ENCODE measurements at places on chromosomes 3 and 15. TPM values are rescaled to one million over a fixed set of nuclear protein-coding genes. Genes with fewer than 3 reads are reported as not detected.

DNA sequence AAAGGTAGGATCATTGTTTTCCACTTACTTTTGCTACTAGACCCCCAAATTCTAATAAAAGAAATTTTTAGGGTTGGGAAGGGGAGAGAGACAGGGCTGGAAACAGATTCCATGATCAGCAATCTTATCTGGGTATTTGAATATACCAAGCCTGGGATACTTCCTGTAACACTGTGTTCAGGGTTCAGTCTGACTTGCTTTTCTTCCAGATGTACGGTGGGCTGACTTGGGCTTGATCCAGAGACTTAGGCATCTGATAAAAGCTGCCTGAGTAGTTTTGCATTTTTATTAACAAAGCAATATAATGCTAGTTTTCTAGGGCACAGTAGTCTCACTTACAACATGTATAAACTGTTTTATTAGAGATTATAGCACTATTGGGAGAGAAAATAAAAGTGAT lies 49.2 kb downstream of the KCNMB2 start:
- DNase-seq: no peak

Gene SLC24A5
- total RNA-seq: not detected

- DNase-seq: no peak
Observed at GRCh38 chr3:54966979-54967378, 39.1 kb upstream of the LRTM1 start.

DNA sequence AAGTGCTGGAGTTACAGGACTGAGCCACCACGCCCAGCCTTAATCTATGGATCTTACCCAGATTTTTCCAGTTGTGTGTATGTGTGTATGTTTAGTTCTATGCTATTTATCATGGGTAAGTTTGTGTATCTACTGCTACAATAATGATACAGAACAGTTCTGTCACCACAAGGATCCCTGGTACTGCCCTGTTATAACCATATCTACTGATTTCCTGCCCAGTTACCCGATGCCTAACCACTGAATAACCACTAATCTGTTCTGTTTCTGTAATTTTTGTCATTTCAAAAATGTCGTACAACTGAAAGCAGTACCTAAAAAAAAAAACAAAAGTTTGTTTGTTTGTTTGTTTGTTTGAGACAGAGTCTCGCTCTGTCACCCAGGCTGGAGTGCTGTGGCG lies 123.7 kb upstream of the RAP2B start:
- no peak for DNase-seq

DNA sequence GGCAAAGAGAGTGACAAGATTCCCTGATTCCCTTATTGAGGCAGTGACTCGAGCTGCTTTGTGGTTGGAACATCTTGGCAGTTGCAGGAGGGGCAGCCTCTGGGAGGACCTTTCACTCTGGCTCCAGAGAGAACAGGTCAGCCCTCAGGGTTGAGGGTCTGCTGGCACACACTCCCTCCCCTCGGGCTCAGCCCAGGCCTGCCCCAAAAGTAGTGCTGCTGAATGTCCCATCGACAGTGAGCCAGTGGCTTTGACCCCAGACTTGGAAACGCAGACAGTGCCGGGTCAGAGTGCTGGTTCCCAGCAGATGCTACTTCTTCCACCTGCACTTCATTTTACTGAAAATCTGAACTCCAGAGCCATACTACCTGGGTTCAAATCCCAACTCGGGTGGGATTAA lies 25.6 kb upstream of the ATP2B2 start:
- no peak for DNase-seq
